Cardiac septum (tissue), 1 donor: ENCODE measurements at places on chromosomes 1 and 21. TPM values are rescaled to one million over a fixed set of nuclear protein-coding genes. Genes with fewer than 3 reads are reported as not detected.

DNA sequence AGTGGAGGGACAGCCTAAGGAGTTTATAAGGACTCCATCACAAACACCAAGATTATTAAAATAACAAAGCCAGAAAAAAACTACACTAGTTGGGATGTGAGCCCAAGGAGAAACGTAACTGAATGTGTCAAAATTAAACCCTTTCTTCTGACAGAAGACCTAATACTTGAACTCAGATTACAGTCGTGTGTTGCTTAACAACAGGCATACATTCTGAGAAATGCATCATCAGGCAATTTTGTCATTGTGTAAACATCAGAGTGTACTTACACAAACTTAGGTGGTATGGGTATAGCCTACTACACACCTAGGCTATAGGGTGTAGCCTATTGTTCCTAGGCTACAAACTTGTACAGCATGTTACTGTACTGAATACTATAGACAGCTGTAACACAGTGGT is 23.4 kb downstream of the DSTYK start:
- no peak for DNase-seq

DNA sequence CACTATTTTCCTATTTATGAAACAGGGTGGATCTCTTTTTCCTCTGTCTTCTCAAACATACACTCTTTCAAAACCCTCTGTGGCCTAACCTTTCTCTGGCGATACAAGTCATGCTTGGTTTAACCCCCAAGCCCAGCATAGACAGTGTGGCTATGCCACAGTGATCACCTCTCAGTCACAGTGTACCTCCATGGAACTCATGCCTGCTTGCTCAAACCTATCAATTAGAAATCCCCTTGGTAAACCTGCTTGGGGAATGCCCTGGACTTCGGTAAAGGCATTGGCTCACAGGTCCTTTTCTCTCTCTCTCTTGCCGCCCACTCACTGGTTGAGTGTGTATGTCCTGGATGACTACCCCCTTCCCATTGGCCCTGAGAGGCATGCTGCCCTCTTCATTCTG is 147.5 kb downstream of the CYYR1 start:
- DNase-seq, result no peak

SH3BGRL3 gene
- total RNA-seq, result 55.0 TPM

CHI3L1 gene
- total RNA-seq, result 7.4 TPM

GRCh38 chr1:174825806-174826205 is 173.9 kb upstream of the CACYBP start:
- DNase-seq, result no peak

DNA sequence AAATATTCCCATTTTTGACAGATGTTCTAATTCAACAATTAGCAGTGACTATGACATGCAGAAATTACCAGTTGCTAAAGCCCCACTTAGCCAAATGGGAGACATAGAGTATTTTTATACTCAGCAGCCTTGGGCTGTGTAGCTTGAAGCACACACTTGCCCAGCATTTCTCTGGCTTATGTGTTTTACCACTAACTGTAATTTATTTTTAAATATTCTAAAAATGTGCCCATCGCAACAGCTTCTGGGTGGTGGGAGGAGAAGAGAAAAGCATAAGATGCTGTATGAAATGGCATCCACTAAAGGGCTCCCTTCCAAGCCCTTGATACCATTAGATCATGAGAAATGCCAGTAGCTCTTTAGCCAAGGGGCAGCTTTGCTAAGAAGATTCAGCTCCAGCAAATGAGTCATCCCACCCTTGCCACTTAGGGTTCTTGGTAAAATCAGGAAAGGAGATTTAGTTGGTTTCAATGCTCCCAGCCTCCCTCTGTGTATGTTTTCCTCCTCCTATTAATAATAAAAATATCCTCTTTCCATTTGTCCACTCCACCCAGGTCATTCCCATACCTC is 462.7 kb upstream of the DEPDC1 start:
- no peak for DNase-seq

DNA sequence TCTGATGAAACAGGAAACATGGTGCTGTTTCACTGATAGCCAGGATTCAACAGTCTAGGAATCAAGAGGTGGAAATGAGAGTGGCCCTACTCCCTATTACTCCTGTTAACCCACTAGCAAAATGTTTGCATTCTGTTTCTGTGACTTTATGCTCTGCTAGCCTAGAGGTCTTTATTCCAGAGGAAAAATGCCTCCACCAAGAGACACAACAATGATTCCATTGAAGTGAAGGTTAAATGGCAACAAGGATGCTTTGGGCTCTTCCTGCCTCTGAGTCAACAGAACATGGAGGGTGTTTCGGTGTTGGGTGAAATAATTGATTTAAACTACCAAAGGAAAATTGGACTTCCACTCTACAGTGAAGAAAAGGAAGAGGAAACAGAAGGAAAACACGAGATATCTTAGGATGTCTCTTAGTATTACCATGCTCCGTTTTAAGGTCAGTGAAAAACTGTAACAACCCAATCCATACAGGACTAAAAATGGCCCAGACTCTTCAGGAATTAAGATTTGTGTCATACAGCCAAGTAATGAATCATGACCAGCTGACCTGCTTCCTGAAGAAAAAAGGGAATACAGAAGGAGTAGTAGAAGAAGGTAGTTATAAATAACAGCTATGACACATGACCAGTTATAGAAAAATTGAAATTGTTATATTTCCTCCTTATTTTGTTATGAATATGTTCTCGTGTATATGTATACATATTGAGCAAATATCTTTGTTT is 1237.8 kb downstream of the NCAM2 start:
- DNase-seq, result no peak

AKNAD1 gene
- not detected for total RNA-seq

VHLL gene
- not detected for total RNA-seq

DNA sequence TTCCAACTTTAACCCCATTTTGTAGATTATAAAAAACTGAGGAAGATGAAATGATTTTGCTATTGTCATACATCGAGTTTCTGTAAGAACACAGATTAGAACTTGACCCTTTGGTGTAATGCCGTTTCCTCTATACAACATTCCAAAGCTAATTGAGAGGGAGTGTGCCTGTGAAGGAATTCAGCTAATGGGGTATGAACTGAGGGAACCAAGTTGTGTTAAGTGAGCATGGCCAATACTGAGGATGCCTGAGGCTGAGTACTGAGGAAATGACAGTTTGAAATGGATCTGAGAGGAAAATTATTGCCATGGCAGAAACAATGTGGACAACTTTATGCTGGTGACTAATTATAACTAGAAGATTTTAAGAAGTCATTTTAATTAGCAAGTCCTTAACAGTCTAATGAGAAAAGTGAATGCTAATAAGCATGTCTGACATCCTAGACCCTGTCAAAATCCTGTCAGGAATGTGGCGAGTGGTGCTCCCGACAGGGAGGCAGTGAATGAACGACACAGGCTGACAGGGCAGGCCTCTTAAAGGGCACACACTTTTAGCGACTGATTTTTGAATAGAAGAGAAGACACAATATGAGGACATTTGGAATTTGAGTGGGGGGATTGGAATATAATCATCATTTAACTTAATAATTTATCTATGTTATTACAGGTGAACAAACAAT is 262.5 kb downstream of the HLX start:
- DNase-seq, result no peak

DNA sequence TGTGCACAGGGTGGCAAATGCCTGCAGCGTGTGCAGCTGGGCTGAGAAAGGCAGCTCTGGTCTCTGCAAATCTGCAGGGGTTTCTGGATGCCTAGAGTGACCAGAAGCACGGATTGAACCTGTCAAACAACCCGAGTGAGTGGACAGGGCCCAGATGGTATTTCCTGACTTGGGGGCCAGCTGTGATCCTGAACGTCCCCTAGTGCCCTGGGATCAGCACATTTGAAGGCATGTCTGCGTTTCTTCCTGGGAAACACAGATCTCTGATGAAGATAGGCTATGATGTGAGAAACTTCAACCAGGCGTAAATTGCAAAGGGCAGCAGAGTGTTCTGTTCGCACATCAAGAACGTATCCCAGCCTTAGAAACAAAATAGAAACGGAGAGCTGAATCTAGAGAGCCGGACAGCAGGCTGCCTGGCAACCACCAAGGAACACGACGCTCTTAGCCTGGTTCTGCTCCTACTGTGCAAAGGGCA is 163.1 kb downstream of the KCNJ6 start:
- no peak for DNase-seq

LIN28A gene
- not detected for total RNA-seq

DNA sequence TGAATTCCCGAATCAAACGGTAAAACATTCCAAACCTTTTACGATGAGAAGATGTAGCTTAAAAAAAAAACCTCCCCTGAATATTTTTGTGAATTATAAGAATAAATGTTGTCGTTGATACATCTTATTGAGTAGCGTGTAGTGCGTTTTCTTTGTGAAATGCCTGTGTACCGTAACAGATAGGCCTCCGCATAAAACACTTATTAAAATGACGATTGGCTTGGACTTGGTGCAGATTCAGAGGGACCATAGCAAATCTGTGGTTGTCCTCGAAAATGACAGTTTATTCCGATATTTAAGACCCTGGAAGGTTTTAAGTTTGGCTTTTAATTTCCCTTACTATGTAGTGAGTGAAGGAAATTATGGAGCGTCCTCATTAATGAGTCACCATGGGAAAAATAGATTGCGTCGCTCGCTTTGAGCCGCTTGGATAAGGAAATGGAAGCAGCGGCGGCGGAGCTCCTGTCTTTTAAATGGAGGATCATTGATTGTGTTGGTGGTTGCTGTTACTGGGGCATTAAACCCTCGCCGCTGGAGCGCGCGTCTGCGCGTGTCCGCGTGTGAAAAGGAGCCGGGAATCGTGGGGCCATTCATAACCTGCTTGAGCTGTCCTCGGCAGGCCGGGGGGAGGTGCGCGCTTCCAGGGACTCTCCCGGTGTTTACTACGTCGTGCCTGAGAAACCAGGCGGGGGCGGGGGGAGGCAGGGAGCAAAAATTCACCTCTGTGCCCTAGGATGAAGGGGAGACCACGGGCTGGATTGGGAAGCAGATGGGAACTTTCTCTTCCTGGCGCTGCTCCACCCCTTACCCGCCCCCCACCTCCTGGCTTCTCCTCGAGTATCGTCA is 1.6 kb downstream of the SPEN start:
- DNase-seq, result peak; percentile 89

DNA sequence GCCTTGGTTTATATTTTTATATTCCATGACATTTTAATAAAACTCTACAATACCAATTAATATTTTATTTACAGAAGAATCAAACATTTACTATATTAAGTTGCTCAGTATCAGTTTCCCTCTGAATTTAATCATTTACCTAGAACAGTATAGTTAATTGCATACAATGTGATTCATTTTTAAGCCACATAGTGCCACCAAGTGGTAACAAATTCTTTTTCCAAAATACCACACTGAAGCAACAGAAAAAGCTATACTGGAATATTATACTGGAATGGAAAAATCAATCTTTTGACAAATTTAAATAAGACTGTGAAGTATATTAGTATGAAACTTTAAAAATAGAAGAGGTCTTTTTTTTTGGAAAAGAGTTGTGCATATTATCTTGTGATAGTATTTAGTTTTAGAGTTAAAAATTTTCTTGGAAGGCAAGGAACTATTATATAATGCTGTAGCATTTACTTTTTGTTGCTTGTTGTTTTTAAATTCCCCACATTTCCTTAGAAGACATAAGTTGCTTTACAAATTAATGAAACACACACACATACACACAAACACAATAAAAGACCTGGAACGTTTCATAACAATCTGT is 57.3 kb downstream of the ZNF644 start:
- DNase-seq, result no peak

DNA sequence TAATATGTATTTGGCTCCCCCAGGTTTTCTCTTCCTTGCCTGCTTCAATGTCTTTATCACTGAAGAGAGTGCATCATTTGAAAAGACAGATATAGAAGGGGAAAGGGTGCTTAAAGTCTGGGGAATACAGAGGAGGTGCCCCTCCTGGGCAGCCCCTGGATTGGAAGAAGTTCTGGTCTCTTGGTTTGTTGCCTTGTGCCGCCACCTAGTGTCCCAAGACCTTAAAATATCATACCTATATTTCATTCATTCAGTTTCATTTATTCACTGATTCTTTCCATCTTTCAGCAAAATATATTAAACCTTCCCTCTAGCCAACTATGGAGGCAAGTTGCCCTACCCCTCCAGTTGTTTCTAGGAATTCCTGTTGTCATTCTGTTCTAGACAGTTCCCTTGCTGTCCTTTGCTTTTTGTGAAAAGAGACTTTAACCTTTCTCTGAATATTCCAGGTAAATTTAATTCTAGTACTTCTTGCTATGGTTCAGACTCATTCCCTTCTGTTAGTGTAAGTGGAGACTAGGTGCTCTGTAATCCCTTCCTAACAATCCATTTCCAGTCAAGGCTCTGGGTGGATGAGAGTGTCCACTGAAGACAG is 56.1 kb downstream of the MEF2D start:
- DNase-seq, result no peak

ITLN2 gene
- total RNA-seq, result not detected
